ENCODE measurements at places on chromosomes 2 and 18.

- DNase-seq: no peak
Measured at GRCh38 chr2:172864182-172864581, 128.5 kb downstream of the RAPGEF4 start.

DNA sequence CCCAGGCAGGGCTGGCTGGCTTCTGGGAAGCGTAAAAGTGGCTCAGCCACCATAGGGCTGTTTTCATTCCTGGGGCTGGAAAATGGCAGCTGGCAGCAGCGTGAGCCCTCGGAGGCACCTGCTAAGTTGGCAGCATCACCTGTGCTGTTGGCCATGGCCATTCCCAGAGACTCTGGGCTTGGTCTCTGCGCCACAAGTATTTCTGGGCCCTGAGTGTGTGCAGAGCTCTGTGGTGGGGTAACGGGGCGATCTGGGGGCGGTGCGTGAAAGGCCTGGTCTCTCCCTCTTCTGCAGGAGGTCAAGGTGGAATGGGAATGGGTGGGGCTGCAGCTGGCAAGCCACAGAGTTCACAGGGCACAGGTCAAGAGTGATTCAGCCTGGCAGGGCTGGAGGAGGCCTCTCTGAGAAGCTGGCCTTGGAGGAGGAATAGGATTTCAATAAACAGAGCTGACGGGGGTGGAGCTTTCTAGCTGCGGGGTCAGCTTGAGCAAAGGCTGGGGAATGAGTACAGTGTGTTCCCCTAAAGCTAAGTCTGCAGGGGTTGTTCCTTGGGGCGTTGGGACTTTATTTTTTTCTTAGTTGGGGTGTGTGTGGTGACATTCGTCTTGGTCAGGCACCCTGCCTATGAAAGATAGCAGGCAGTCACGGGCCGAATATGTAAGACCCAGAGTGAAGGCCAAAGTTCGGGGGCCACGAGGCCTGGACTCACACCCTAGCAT is 10.3 kb upstream of the NTSR2 start:
- DNase-seq: no peak

GRCh38 chr2:44310287-44310686 is 35.0 kb downstream of the SLC3A1 start:
- no peak for DNase-seq

DNA sequence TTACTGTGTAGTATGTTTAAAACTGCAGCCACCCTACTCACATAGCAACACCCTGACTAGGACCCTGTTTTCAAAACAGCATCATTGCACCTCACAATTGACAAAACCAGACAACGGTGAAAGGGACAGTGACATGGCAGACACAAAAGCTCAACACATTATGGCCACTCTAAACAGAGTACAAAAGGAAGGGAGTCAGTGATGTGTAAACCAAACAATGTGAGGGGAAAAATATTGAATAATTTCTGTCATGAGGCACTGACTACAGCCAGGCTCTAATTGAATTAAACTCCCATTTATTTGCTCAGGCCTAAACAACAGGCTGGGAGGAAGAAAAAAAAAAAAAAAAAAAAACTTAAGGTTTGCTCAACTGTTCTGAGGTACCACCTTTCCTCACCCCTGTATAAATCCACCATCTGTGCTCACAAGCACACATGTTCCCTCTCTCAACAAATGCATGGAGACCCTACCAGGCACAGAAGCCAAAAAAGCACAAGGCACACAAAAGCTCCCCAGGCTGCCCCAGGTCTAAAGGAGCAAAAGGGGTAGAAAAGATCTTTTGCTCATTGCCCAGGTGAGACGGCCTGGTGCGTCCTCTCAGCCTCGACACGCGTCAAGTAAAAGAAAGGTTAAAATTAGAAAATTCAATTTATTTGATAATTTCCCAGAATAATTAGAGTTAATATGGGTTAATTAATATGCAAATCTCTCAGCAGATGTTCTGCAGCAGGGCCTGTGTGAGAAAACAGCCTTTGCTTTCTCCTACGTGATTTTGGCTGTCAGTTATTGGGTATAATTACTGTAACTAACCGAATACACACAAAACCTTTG is 80.9 kb downstream of the ZEB2 start:
- no peak for DNase-seq

DNA sequence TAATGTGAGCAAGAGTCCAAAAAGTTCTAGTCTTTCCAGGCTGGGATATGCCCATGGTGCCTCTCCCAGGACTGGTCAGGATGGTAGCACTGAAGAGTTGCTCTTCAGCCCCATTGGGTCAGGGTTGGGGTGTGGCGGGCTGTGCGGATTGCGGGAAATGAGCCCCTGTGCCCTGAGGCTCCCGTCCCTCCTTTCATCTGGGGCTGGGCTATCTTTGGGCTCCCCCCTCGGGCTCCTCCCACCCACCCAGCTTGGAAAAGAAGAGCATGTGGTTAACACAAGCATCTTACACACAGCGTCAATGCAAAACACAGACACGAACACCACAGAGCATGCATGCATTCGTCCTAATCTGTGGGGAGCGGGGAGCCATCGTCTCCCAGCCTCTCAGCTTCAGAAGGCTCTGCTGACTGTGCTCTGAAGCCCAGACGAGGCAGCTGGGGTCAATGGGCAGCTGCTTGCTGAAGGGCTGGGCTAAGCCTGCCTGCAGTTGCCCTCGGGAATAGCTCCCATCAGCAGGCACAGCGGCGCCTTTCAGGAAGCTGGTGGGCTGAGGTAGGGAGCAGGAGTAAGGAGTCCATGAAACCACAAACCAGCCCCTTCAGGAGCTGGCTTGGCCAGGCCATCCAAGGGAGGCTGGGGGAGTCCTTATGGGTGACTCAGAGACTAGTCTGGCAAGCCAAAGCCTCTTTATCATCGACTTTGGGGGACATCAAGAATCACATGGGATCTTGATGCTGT is 112.9 kb downstream of the CLIP4 start:
- no peak for DNase-seq

GRCh38 chr2:143117225-143117624 is 12.0 kb upstream of the ARHGAP15 start:
- DNase-seq: no peak

DNA sequence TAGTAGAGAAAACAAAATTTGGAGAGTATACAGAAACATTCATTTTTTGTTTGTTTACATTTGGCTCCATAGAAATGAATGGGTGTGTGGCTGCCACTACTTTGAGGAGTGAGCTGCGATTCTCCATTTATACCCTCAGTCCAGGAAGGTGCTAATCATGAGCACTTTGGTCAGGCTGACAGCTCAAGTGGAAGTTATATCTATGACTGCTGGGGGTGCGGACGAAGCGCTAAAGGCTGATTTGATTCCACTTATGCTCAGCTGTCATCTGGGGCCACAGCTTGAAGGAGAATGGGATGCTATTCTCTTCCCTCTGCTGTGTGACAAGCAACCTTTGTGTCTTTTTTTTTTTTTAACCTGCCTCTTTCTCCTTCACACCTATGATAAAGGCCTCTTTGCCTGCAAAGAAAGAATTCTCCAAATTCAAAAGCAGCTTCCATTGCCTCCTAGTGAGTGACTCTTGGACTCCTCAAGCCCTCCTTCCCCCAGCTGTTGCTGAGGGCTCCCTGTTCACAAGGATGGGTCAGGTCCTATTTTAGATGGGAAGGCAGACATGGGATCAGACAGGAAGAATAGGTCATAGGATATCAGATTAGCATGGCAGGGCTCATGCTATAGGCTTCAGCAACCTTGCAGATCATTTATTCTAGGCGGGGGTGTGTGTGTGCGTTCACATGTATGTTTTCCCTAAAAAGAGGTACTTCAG is 201.6 kb downstream of the SETBP1 start:
- no peak for DNase-seq

DNA sequence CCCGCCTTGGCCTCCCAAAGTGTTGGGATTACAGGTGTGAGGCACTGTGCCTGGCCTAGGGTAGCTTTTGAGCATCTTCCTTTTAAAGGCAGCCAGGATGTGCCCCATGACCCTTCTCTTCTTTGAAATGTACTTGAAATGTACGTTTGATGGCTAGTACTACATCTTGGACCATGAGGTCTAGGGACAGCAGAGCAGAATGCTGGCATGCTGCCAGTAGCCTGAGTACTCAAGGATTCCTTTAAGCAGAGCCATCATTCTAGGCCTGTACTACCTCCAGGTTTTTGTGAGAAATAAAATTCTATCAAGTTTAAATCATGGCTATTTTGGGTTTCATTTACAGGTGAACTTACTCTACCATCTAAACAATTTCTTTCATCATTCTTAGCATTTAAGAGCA is 2.9 kb upstream of the EML6 start:
- no peak for DNase-seq

- DNase-seq: no peak
Measured at GRCh38 chr2:15791294-15791693, 149.1 kb upstream of the MYCN start.

Data from activated CD8-positive, alpha-beta memory T cell treated with anti-CD3 and anti-CD28 coated beads for 1 hour (primary cell).